ENCODE measurements at places on chromosomes 4 and X.

DNA sequence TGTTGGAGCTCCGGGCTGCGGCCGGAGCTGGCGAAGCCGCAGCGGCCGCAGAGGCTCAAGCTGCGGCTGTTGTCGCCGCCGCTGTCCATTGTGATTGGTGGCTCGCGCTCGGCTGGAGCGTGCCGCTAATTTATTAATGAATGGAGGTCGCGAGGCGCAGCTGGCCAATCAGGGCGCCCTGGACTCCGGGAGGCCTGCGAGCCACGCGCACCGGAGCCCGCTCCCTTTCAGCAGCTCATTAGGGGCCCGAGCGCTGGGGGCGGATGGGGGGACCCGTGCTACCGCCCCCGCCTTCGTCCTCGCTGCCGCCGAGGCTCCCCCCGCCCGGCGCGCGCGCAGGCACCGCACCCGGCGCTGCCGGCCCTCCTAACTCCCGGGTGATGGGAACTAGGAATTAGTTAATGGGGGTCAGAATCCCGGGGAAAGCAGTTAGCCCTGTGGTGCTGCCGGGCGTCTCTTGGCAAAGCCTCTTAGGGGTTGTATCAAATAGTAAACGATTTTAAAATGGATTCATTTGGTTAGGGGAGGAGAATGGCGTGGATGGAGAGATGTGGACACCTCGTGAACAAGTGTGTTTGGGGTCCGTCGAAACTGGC lies 589 bp upstream of the NEUROG2 start:
- H3K36me3 ChIP-seq: no peaks in the 10 kb centered on the region
- H3K27me3 ChIP-seq: peaks cover 97% of the 10 kb centered on the region
- peaks cover 26% of the 10 kb centered on the region for H3K4me1 ChIP-seq
- H3K27ac ChIP-seq: no peak overlapping the region

- H3K27me3 ChIP-seq: no peaks in the 10 kb centered on the region
- no peak for DNase-seq
- H3K36me3 ChIP-seq: no peaks in the 10 kb centered on the region
- no peak overlapping the region for H3K27ac ChIP-seq
These were observed 133.3 kb upstream of the MBNL3 start for GRCh38 chrX:132622130-132622529.

DNA sequence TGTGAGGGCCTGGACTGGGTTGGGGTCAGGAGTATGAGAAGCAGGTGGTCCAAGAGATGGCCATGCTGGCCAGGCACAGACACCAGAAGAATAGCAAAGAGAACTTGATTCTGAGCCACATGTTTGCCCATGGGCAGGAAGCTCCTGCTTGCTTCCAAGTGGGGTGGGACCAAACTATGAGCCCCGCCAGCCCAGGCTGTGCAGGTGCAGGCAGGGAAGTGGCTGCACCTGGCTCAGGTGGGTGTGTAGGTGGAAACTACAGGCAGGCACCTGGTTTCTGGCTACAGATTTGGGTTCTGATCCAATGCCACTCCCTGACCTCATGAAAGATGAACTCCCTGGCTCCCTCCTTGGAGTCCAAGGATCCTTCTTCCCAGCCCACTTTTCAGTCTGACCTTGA lies 207.9 kb upstream of the KLF3 start:
- no peaks in the 10 kb centered on the region for H3K27me3 ChIP-seq
- H3K4me3 ChIP-seq: no peak overlapping the region
- no peaks in the 10 kb centered on the region for H3K36me3 ChIP-seq
- H3K4me1 ChIP-seq: no peaks in the 10 kb centered on the region

- H3K27me3 ChIP-seq: no peaks in the 10 kb centered on the region
- H3K4me1 ChIP-seq: peaks cover 9% of the 10 kb centered on the region
- H3K4me3 ChIP-seq: no peak overlapping the region
- H3K27ac ChIP-seq: no peak overlapping the region
- no peak for DNase-seq
These were observed 84.4 kb upstream of the ARMCX2 start for GRCh38 chrX:101744085-101744484.

DNA sequence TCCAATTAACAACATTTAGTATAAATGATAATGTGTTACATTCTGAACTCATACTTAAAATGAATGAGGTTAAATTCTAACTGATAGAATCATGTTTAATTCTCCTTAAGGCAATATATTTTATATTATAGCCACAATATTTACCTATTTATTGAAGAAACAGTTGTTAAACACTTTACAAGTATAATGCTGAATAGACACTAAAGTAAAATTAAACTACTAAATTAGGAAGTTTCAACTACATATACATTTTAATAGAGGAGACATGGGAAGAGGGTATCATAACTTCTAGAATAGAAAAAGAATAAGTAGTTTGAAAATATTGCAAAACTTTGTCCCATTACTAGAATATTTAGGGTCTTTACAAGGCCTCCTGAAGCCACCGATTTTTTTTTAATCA lies 36.2 kb upstream of the GRIA2 start:
- no peak for DNase-seq
- no peak overlapping the region for H3K27ac ChIP-seq
- peaks cover 11% of the 10 kb centered on the region for H3K4me1 ChIP-seq
- H3K4me3 ChIP-seq: no peak overlapping the region

- no peak for DNase-seq
- no peak overlapping the region for H3K27ac ChIP-seq
- peaks cover 7% of the 10 kb centered on the region for H3K36me3 ChIP-seq
- no peaks in the 10 kb centered on the region for H3K27me3 ChIP-seq
These were observed 326.8 kb downstream of the TRIML1 start for GRCh38 chr4:188466001-188466400.

- peak overlapping the region; percentile 66 for H3K4me3 ChIP-seq
- peaks cover 5% of the 10 kb centered on the region for H3K4me1 ChIP-seq
- H3K36me3 ChIP-seq: no peaks in the 10 kb centered on the region
- peak; percentile 69 for DNase-seq
- H3K27me3 ChIP-seq: peaks cover 3% of the 10 kb centered on the region
These were observed 63.9 kb downstream of the TRAPPC11 start for GRCh38 chr4:183722731-183723560.

DNA sequence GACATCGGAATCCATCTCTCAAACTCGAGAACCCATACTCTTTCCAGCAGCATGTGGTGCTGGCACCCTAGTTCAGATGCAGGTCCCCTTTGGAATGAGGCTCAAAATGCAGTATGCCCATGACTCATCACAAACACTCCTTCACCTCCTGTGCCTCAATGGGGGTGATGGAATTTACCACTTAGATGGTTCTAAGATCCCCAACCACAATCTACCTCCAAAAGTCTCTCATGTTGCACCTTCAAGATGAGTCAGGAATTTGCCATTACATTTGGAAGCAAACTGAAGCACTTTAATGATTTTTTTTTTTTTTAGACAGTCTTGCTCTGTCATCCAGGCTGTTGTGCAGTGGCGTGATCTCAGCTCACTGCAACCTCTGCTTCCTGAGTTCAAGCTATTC lies 8.5 kb upstream of the MID1 start:
- no peaks in the 10 kb centered on the region for H3K27me3 ChIP-seq
- no peaks in the 10 kb centered on the region for H3K36me3 ChIP-seq
- peaks cover 13% of the 10 kb centered on the region for H3K4me1 ChIP-seq
- no peak for DNase-seq

DNA sequence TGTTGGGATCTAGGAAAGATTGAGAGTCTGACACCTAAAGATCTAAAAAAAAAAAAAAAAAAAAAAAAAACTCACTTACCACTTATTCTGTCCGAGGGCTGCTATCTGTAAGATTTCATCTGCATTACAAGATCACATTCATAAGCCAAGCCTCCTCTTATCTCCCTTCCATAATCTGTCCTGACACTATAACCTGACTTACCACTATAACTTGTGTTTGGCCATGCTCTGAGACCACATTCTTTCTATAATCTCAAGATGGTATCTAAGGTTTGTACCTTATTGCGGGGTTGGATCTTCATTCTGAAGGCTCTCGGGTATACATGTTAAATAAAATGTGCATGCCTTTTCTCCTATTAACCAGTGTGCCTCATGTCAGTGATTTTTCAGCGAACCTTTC lies 144.4 kb downstream of the MAGEB17 start:
- H3K27me3 ChIP-seq: no peaks in the 10 kb centered on the region
- H3K4me1 ChIP-seq: peaks cover 10% of the 10 kb centered on the region
- DNase-seq: no peak
- H3K4me3 ChIP-seq: no peak overlapping the region
- no peaks in the 10 kb centered on the region for H3K36me3 ChIP-seq

DNA sequence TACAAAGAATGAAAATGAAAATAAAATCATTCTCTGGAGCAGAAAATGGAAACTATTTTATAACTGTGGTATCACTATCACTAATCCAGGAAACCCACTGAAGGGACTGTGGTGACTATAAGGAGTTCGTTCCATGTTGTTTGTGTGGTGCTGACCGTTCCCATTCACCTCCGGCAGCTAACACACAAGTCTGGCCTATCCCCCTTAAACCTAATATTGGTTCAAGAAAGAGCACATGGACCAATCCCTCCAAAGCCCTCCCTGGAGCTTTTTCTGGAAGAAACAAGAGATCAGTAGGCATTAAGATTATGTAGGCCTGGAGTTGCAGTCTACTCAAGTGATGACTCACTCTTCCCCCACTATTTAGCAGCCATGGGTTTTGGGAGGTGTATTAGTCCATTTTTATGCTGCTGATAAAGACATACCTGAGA lies 25.9 kb upstream of the FAM241A start:
- H3K27me3 ChIP-seq: no peaks in the 10 kb centered on the region
- no peaks in the 10 kb centered on the region for H3K4me1 ChIP-seq
- no peak for DNase-seq
- no peaks in the 10 kb centered on the region for H3K36me3 ChIP-seq
- H3K27ac ChIP-seq: no peak overlapping the region
- no peak overlapping the region for H3K4me3 ChIP-seq

DNA sequence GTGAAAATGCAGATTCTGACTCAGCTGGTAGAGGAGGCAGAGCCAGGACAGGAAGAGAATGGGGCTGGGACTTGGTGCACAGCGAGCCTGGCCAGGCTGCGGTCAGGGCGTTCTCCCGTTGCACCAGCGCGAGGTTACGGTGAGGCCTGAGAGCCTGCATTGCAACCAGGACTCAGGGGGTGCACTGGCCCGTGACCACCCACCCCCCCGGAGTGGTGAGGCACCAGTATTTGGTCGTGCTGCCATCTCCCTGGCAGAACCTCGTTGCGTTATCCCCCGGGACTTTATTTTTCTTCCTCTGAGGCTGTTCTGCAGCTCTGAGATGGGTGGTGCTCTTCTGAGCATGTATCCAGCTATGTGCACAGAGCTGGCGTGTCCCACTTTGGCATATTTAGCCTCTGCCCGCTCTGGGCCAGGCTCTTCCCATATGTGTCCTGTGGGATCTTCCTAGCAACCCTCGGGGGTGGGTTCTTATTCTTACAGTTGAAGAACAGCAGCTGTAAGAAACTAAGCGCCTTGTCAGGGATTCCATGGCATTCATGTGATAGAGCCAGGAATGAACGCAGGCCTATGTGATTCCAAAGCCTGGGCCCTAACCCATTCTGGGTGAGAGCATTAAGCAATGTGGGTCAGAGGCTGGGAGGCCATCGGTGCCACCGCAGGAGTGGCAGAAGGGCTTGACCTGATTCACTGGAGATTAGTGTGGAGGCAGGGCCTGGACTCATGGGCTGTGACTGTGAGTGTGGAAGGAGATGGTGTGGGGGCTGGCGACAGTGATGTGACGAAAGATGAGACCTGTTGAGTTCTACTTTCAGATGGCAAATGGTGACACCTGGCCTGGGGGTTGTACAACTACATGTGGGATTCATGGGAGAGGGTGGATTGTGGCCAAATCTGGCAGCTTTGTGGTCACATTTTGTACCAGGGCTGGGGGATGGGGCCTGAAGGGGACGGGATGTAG lies 3.1 kb downstream of the TADA2B start:
- H3K4me1 ChIP-seq: peaks cover 31% of the 10 kb centered on the region
- no peak overlapping the region for H3K4me3 ChIP-seq
- DNase-seq: no peak
- peaks cover 8% of the 10 kb centered on the region for H3K27me3 ChIP-seq

- H3K27ac ChIP-seq: no peak overlapping the region
- H3K4me3 ChIP-seq: no peak overlapping the region
- H3K27me3 ChIP-seq: peaks cover 8% of the 10 kb centered on the region
- H3K4me1 ChIP-seq: no peaks in the 10 kb centered on the region
- no peak for DNase-seq
These were observed 7.9 kb downstream of the VEGFC start for GRCh38 chr4:176784816-176785215.

- peaks cover 4% of the 10 kb centered on the region for H3K4me1 ChIP-seq
- no peaks in the 10 kb centered on the region for H3K27me3 ChIP-seq
- H3K27ac ChIP-seq: no peak overlapping the region
- H3K36me3 ChIP-seq: no peaks in the 10 kb centered on the region
- H3K4me3 ChIP-seq: no peak overlapping the region
These were observed 41.8 kb upstream of the AP1AR start for GRCh38 chr4:112189754-112190153.

GRCh38 chr4:47017081-47017480 lies 14.3 kb upstream of the GABRB1 start:
- H3K36me3 ChIP-seq: no peaks in the 10 kb centered on the region
- DNase-seq: no peak
- H3K27ac ChIP-seq: no peak overlapping the region
- peaks cover 10% of the 10 kb centered on the region for H3K27me3 ChIP-seq
- no peaks in the 10 kb centered on the region for H3K4me1 ChIP-seq
- H3K4me3 ChIP-seq: no peak overlapping the region

DNA sequence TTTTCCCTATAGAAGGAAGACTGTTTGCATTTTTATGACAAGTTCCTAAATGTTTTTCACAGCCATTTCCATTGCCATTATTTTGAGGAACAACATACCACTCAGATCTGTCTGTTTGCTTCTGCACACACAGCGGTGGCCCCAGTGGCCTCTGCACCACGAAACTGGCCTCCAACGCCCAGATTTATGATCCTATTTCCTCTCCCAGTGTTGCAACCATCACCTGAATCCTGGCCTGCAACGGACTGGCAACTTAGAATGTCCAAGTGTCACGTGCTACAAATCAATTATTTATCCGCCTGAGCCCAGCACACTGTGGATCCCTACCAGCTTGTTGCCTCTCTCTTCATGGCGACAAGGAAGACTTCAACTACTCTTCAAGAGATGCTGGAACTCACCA lies 9.2 kb downstream of the RAI2 start:
- DNase-seq: no peak
- H3K27ac ChIP-seq: no peak overlapping the region
- no peaks in the 10 kb centered on the region for H3K4me1 ChIP-seq
- no peak overlapping the region for H3K4me3 ChIP-seq
- H3K27me3 ChIP-seq: peaks cover 56% of the 10 kb centered on the region

GRCh38 chr4:70704215-70704930 lies 16.0 kb downstream of the UTP3 start:
- peak overlapping the region; percentile 99 for H3K27ac ChIP-seq
- no peaks in the 10 kb centered on the region for H3K36me3 ChIP-seq
- DNase-seq: peak; percentile 69
- peaks cover 28% of the 10 kb centered on the region for H3K4me1 ChIP-seq
- no peaks in the 10 kb centered on the region for H3K27me3 ChIP-seq
- peak overlapping the region; percentile 88 for H3K4me3 ChIP-seq
